NCI-H345 (cell line): ENCODE measurements at places on chromosomes 7 and 10.

GRCh38 chr10:12333380-12334185 is 15.8 kb upstream of the CAMK1D start:
- peak; percentile 80 for DNase-seq

DNA sequence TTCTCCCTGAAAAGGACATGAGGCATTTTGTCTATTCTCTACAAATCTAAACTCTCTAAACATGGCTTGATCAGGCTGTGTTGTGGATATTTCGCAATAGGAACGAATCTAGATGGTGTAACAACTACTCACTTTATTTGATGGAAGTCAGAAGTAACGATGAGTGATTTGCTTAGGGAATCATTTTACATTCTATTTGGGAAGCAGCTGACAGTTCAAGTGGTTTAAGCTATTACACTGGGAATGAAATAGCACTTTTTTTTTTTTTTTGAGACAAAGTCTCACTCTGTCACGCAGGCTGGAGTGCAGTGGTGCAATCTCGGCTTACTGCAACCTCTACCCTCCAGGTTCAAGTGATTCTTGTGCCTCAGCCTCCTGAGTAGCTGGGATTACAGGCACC is 44.1 kb downstream of the NPY start:
- no peak for DNase-seq

- DNase-seq, result no peak
These were observed 93.3 kb downstream of the FAM53B start for GRCh38 chr10:124650820-124651401.

DNA sequence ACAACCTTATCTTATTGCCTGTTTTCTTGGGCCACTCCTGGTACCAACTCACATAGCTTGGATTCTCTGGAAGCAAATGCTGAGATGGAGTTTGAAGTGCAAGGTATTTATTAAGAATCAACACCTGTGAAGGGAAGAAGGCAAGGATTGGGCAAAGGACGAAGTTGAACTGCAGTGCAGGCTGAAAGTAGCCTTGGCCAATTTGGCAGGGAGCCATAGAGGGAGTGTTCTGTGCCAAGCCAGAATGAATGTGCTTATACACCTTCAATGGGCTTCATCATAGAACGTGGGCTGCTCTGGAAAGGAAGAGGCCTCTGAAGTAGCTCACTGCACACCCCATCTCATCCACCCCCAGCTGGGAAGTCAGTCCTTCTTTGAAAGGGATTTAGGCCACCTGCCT is 79.8 kb upstream of the IFRD1 start:
- DNase-seq, result peak; percentile 96

DNA sequence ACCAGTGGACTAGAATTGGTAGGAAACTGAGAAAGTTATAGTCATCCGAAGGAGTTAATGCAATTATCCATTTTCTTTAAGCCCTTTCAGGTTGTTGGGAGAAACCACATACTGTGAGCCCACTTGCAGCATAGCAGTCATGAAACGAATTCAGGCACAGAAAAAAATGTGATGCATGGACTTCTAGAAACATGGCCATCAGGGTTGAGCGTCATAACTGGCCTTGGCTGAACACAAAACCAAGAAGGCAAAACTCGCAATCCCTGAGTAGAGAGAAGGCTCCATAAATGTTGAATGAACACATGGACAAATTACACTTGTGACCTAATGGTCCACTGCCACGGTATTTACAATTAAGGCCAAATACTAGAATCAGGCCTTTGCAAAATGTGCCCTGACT is 121.9 kb downstream of the FAM107B start:
- DNase-seq, result no peak

- no peak for DNase-seq
These were observed 92.5 kb downstream of the TRIL start for GRCh38 chr7:28865601-28866144.

- DNase-seq, result peak; percentile 83
These were observed 13.4 kb downstream of the BRI3 start for GRCh38 chr7:98294798-98295382.

- no peak for DNase-seq
These were observed 257.1 kb downstream of the CDK14 start for GRCh38 chr7:90853205-90853604.

- no peak for DNase-seq
These were observed 27.8 kb downstream of the UNC5B start for GRCh38 chr10:71239946-71240795.

- no peak for DNase-seq
These were observed 47.0 kb upstream of the BICC1 start for GRCh38 chr10:58465629-58466028.

DNA sequence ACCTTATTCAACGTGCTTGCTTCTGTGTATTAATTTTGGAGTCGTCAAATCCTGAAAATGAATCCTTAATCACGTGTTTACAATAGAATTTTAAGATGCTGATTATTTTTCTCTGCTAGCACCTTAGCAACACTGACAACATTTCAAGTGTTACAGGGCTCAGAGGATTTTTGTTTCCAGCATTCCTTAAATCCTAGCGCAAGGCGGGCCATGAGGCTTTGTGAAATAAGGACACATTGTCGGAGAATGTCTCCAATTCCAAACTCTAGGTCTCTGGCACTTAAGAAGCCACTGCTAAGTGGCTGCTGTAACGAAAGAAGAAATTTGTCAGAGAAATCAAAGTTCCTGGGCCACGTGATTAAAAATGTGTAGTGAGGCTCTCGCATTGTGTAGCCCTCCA is 390.9 kb upstream of the CELF2 start:
- DNase-seq, result no peak

DNA sequence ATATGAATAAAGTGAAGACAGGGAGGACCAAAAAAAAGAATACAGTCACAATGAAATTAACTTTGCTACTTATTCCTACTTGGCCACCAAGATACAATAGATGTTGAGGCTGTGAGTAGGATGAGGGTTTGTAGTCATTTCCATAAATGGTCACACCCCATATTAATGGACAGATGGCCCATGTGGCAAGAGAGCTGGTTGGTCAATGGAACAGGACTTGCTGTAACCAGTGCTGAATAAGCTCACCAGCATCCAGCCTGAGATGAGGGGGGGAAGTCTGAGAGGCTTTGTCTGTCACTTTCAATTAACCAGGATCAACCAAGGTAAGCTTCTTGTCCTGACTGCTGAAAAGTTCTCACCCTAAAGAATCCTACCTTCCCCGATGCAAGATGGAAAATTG is 130.4 kb upstream of the KCNMA1 start:
- DNase-seq, result no peak

DNA sequence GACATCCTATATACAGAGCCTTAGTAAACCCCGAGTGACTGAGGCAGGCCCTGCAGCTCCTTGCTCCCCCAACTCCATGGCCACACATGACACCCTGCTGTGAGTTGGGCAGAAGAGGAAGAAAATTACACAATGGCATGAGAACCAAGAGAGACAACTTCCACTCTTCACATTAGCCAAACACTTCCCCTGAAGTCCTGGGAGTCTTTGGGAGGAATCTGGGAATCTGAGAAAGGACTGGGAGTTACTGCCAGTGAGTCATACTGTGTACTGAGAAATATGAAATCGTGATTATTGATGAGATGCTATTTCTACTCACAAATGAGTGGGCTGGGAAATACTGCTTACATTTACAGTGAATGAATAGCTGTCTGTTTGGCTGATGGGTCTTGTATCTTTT is 116.6 kb downstream of the SPAG6 start:
- DNase-seq, result no peak

DNA sequence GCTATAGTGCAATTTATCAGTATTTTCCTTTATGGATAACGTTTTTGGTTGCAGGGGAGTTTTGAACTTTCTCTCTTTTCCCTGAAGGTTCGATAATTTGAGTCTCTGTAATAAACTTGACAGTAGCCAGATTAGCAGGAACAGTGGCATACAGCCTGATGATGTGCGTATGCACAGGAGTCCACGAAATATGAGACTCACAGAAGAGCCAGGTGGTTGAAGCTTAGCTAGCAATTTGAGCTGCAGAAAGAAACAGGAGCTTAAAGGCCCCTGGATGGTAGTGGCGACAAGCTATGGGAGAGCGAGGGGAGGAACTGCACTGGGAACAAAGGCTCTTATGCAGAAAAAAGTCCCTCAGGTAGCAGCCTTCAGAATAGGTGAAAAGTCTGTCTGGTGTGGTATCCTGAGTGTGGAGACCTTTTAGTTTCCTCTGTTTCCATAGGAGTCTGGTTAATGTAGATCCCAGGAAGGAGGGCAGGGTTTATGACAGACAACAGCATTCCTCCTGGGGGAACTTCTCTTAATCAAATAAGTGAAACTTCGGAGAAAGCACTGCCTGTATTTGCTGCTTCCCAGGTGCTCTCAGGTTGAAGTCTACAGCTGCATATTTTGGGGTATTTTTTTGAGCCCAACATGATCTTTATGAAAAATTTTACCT is 32.7 kb downstream of the FANK1 start:
- no peak for DNase-seq

DNA sequence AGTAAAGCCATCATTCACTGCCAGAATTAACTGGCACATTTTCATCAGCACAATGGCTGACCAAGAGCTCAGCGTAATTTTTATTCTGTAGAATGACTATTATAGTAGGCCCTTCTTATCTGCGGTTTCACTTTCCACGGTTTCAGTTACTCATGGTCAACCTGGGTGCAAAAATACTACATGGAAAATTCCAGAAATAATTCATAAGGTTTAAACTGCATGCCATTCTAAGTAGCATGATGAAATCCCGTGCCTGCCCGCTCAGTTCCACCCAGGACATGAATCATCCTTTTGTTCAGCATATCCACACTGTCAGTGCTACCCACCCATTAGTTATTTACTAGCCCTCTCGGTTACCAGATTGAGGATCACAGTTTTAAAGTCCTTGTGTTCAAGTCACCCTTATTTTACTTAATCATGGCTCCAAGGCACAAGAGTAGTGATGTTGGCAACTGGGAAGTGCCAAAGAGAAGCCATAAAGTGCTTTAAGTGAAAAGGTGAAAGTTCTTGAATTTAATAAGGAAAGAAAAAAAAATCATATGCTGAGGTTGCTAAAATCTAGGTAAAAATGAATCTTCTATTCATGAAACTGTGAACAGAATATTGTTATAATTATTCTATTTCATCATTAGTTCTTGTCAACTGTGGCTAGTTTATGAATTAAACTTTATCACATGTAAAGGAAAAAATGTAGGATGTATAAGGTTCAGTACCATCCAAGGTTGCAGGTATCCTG is 204.9 kb downstream of the DOCK4 start:
- DNase-seq, result no peak

GRCh38 chr7:143909863-143910262 is 7.9 kb upstream of the TCAF1 start:
- no peak for DNase-seq

- no peak for DNase-seq
These were observed 29.0 kb downstream of the ATOH7 start for GRCh38 chr10:68202960-68203353.

DNA sequence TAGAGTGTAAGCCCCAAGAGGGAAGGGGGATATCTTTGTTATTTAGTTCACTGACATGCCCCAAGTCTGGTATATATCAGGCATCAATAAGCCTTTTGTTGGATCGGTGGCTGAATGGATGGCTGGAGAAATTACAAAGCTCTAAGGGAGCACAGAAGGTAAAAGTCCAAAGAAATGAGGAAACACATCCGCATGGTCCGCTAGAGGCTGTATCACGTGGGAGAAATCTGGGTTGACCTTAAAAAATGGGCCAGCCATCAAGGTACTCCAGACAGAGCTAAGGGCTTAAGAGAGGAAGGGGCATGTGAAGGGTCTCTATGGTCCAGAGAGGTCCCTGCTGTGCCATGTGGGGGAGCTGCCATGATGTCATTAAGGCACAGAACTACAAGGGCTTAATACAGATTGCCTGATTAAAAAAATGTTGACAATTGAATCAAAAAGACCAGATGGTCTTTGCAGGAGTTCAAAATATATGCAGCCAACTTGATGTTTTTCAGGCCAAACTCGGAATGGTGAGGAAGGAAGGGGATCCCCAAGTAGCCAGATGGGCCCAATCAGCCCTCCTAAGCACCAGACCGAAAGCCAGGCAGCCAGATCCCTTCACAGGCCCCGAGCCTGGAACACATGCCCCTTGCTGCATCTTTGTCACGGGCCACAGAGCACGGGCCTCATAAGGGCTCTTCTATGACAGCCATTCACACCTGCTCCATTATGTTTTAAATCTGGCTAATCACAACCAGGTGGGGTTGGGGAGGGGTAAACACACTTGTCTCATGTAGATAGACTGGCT is 31.9 kb downstream of the SCRN1 start:
- peak; percentile 12 for DNase-seq

DNA sequence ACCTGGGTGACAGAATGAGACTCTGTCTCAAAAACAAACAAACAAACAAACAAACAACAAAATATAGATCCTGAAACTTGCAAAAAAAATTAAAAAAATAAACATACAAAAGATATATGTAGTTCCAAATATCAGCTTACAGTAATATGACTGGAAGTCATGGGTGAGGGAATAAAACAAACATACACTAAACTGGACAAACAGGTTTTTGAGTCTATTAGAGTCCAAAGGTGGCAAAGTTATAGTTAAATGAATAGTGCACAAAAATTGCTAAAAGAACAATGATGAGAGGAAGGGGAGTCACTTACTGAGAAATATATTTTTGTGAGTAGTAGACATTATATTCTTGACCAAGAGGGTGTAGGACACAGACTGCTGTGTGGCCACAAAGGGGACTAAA is 16.7 kb upstream of the RSBN1L start:
- peak; percentile 38 for DNase-seq

- no peak for DNase-seq
These were observed 129.0 kb upstream of the AGR3 start for GRCh38 chr7:17010637-17011300.

GRCh38 chr7:133947458-133948254 is 179.5 kb upstream of the LRGUK start:
- no peak for DNase-seq

DNA sequence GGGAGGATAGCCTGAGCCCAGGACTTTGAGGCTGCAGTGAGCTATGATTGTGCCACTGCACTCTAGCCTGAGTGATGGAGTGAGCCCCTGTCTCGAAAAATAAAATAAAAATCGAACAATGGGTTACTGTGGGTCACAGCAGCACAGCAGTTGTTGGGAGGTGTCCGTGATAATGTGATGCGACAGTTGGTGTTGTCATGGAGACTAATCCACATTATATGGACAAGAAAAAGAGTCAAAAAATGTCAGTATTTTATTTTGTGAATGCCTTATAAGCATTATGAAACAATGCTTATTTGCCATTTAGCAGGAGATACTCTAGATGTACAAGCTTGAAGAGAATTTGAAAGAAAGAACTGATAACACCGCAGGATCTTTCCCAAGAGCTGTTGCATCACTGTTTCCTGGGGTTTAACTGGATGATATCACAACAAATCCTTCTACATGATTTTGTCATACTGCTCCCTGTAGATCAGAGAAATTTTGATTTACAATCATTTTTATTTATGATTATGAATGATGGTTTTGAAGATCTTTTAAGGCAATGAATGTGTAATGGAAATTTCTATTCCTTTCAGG is 195.4 kb downstream of the BAMBI start:
- no peak for DNase-seq

DNA sequence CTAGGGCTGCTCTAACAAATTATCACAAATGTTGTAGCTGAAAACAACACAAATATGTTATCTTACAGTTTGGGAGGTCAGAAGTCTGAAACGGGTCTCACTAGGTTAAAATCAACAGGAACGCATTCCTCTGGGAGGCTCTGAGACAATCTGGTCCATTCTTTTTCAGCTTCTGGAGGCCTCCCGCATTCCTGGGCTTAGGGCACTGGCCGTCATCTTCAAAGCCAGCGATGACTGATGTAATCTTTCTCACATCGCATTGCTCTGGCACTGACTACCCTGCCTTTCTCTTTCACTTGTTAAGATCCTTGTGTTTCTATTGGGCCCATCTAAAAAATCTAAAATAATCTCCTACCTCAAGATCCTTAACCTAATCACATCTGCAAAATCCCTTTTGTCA is 1071.5 kb upstream of the C7orf33 start:
- no peak for DNase-seq

- no peak for DNase-seq
These were observed 115.4 kb downstream of the ZMIZ1 start for GRCh38 chr10:79184145-79184625.
